Activated naive CD4-positive, alpha-beta T cell treated with anti-CD3 and anti-CD28 coated beads, Interleukin-2, amount 10 ng/mL, durations not matched to agents 5 hours and 36 hours (primary cell): ENCODE measurements at places on chromosomes 11 and 22. TPM values are rescaled to one million over a fixed set of nuclear protein-coding genes. Genes with fewer than 3 reads are reported as not detected.

The DNAJB7 gene
- total RNA-seq: not detected

The SHANK3 gene
- total RNA-seq: not detected

The OR56A4 gene
- not detected for total RNA-seq

The GRM5 gene
- not detected for total RNA-seq

The PATE2 gene
- not detected for total RNA-seq

The GAL3ST1 gene
- not detected for total RNA-seq

The SYTL2 gene
- total RNA-seq: 61.8 TPM

The KRTAP5-2 gene
- total RNA-seq: not detected

The STT3A gene
- 123 TPM for total RNA-seq

The TSPO gene
- 129 TPM for total RNA-seq

The VSIG10L2 gene
- total RNA-seq: not detected

The MTNR1B gene
- not detected for total RNA-seq

The ELMOD1 gene
- total RNA-seq: not detected

The OR52N4 gene
- 1.9 TPM for total RNA-seq
